Endothelial cell (in vitro differentiated cells): ENCODE measurements at places on chromosomes 12 and 14.
A peak's percentile ranks its signal among the peaks of the same experiment; 100 is the strongest.

GRCh38 chr12:102957339-102958050 is at the start of gene ASCL1:
TSS of gene ASCL1 (plus strand) at chr12:102957674. CDS start at chr12:102958245, 571 bp downstream.
- peak; percentile 44 for DNase-seq

GRCh38 chr14:92934196-92935085 is 11.5 kb downstream of the CHGA start:
- no peak for DNase-seq

GRCh38 chr12:46958053-46958452 is 121.4 kb upstream of the PCED1B start:
- no peak for DNase-seq

- DNase-seq, result no peak
These were observed at the start of gene NRIP2 for GRCh38 chr12:2834581-2835491. TSS of gene NRIP2 (minus strand) at chr12:2835035. CDS start at chr12:2834983, 52 bp downstream.

DNA sequence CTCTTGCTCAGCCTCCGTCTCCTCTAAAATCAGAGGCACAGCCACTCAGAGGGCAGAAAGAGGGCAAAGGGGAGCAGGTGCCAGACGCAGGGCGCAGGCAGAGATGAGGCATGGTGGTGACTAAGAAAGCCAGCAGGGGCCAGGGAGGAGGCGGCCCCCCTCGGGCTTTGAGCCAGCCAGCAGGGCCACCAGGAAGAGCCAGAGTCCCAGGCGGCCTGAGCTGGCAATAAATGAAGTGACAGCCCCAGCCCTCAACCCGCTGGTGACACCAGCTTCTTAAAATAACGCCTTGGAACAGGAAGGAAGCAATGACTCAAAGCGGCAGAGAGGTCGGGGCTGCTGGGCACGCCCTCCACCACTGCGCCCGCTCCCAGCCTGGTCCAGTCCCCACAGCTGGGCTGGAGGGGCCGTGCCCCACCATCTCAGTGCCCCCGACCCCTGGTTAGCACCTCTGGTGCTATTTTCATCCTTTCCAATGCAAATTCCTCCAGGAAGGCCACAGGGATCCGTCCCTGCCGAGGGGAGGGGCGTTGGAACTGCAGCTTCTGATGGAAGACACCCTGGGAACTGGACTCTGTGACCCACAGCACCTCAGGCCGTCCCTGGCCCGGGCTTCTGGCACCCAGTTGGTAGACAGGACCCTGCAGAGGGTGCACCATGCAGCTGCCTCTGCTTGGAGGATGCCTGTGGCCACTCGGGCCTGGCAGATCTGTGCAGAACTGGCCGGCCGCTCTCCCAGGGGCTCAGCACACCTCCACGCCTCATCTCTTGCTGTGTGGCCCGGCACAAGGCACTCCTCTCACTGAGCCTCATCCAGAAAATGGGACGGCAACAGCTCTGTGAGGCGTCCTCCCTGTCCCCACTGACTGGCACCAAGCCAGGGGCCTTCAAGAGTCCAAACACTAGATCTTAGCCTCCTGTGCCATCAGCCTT is 113.7 kb downstream of the NCOR2 start:
- DNase-seq, result no peak

- no peak for DNase-seq
These were observed 477.1 kb upstream of the GARIN6 start for GRCh38 chr12:99170461-99170860.

- DNase-seq, result no peak
These were observed 9.4 kb downstream of the STON2 start for GRCh38 chr14:81390696-81391095.

DNA sequence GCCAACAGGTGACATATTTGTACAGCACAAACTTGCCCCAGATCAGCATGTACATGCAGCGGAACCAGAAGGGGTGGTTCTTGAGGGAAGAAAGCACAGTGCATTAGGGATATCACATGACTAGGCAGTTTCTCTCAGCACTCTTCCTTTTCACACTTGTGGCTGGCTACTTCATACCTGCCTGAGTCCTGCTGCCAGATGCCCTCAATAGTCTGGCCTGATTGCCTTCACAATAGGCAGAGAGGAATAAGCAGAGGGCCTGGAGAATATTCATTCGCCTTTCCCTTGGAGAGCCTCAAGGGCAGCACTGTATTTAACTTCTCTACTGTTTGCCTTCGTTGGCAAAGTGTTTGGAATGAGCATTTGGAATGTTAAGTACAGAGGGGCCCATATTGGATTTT is 7.9 kb downstream of the EMG1 start:
- no peak for DNase-seq

DNA sequence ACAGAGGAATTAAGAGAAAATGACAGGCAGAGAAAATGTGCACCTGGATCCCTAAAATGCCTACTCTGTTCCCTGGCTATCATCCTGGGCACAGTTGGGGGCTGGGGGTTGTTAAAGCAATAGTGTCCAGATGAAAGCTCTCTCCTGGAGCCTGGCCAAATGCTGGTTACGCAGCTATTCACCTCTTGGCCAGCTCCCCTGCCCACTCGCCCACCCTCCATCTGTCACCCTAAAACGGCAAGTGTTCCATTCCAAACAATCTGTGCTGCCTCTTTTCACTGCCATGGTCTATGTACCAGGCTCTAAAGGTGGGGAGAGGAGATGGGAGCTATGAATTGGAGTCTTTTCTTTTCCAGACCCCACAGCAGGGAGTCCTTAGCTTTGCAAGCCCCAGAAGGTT is 24.7 kb upstream of the NPFF start:
- DNase-seq, result no peak

DNA sequence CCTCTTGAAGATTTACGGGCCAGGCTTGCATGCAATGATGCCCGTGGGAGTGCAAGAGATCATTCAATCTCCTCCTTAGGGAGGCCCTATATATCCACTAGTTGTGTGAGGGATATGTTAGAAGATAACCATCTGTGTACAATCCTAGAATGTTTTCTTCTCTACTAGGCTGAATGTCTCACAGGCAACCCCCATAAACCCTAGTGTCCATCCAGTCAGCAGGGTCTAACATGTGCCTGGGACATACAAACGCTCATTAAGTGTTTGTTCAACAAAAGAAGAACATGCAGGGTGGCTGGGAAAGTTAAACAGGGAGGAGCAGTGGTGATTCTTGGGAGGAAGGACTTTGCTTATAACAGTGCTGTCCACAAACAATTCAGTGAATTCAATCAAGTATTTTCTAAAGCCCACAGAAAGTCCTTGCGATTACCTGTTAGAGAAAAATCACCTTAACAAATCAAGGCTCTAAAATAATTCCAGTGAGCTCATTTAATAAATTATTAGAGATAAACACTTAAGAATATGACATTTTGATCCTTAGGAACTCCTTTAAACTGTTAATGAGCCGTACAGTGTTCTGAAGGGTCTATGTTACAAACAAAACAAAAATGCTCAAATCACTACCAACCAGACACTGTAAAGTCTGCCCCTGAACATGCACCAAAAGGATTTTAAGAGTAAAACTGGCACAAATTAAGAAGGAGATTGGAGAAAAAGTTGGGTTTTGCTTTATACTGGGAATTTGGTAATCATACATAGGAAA is 96.6 kb upstream of the FERMT2 start:
- no peak for DNase-seq

DNA sequence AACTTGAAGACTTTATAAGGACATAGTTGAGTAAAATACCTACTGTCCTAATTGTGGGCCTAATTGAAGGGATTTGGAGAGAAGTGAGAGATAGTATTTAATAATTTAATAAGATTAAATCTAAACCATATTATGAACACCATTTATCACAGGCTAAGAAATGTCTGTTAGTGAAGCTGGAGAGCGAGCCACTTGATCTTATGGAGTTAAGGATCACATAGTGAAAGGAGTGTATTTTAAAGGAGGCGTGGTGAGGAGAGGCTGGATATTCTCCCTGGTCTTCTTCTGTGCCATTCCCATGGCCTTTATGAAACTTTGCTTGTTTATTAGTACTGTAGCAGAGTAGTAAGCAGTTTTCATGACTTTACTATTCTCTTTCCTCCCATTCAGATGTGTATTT is 172.4 kb downstream of the TRHDE start:
- DNase-seq, result no peak

- DNase-seq, result no peak
These were observed 9.0 kb upstream of the CD163 start for GRCh38 chr12:7512553-7512952.

DNA sequence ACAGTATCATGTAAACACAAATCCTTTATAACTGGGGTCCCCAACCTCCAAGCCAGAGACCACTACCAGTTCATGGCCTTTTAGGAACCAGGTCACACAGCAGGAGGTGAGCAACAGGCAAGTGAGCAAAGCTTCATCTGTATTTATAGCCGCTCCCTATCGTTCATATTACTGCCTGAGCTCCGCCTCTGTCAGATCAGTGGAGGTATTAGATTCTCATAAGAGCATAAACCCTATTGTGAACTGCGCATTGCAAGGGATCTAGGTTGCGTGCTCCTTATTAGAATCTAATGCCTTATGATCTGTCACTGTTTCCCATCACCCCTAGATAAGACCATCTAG is 49.9 kb downstream of the LRP6 start:
- no peak for DNase-seq

DNA sequence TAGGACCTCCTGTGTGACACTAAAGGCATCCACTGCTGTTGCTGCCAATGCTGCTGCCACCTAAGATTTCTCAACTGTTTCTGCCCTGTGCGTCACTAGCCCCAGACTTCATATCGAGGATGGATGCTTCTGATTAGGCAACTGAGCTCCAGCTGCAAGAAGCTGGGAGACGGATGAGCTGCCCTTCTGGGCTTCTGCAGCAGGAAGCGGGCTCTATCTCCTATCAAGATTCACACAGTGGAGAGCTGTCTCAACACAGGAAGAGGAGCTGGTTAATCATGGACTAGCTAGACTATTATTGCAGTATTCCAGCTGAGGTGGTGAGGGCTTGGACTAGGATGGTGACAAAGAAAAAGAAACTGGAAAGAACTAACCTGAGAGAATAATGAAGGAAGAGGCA is 59.2 kb upstream of the PELI2 start:
- DNase-seq, result no peak

DNA sequence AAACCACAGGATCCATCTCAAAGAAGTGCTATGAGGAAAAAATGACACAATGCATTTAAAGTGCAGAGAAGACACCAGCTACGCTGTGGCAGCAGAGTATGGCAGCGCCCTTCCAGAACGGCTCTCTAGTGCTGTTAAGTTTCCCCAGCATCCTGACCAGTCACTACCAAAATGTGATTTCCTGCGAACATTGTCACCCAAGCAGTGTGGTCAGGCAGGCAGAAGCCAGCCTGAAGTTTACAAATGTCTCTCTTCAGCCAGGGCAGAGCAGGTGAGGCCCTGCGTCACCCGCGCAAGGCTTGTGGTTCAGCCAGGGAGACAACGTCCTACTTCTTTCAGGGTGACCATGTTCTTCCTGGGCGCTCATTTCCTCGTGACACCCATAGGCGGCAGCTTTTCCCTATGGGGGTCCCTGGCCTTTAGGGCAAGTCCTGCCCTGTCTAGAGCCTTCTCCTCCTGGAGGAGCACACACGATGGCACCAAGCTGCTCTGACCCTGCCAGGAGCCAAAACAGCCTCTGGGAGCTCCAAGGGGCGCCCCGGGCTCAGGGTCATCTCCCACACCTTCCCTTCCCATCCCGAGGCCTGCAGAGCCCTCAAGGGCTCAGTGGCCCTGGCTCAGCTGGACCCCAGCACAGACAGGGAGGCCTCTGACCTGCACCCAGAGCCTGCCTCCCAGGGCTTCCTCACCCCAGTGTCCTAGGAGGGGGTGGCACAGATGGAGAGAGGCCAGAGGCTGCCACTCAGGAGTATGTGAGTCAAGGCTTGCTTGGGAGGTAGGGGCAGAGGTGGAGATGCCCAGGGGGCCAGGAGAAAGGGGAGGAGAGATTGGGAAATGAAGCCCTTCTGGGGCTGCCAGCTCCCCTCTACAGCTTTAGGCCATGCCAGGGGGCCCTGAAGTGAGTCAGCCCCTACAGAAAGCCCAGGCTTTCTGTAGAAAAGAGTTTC is 41.9 kb downstream of the PSMA6 start:
- DNase-seq, result no peak

DNA sequence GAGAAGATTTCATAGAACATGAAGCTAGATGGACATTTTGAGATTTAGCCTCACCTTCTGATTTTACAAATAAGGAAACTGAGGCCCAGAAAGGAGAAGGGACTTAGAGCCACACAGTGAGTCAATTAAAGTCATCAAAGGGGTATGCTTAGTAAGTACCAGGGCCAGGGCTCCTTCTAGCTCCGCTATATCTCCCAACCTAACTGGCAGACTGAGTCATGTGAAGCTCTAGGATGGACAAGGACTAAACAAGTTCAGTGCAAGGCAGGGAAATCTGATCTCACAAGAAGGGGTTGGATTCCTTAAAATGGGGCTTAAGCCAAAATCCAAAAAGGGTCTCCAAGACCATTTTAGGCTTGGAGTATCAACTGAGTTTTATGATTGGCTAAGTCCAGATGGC is 215.8 kb downstream of the PHLDA1 start:
- no peak for DNase-seq

DNA sequence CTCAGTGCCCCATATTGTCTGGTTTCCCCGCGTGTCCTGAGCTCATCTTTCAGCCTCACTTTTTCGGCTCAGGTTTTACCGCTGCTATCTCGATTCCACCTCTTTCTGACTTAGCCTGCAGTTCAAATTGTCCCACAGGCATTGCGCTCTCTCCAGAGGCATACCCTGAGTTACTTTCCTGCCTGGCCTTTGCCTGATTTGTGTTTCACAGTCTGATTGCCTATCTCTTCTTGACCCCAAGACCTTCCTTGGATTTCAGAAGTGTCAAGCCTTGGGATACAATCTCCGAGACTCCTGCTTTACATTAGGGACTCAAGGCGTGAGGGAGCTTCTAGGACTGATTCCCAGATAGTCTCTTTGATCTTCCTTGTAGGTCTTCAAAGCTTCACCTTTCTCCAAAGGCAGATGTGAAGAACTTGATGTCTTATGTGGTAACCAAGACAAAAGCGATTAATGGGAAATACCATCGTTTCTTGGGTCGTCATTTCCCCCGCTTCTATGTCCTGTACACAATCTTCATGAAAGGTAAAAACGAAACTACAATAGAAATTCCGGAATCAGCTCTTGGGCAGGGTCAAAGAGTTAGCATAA is 629 bp downstream of the LETMD1 start:
- DNase-seq, result no peak

DNA sequence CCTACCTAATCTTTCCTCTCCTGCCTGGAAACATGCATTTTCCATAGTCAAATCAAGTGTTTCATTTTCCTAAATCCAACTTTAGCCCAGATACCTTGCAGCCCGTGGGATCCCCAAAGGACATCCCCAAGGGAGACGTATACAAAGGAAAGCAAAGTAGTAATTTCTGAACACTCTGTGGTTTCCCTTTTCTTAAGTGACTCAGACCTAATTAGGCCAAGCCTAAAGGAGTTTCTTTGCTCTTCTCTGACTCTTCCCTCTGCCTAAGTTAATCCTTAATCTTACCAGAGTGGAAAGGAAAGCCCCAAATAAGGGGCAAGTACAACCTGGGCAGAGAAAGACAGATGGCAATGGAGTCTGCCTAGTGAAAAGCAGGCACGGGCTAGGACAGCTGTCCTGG is 250.3 kb downstream of the SPTSSA start:
- DNase-seq, result no peak

- DNase-seq, result no peak
These were observed 25.1 kb upstream of the DICER1 start for GRCh38 chr14:95182379-95182778.
